ENCODE measurements at places on chromosomes 3 and 15.

DNA sequence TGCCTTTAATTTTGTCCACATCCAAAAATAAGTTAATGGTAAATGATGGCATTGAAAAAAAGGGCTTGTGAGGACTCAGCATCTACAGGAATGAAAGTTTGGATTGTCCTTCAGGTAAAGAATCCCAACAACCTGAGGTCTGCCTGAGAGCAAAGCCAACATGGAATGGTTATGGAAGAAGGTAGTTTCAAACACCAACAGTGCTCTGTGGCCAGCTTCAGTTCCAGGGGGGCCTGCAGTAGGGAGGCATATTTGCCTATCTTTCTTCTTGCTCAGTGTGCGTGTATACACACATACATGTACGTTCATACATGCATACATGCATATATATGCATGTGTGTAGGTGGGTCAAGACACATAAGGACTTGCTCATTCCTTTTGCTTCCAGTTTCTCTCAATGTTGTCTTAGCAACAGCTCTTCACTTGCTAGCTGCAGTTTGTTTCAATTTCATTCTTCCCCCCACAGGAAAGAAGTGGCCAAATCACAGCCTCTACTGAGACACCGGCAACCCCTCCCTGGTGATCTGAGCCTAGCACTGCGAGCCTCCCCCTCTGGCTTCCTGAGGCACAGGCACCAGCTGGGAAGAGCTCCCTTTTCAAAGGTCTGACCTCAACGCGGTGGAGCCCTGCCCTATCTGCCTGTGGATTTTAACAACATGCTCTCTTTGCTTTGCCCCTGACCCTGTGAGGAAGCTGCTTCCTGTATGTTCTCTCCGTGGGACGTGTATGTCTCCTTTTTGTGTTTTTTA, 146.2 kb downstream of the KLF13 start:
- DNase-seq: peak; percentile 34

- no peak for DNase-seq
These were observed 7.5 kb upstream of the IL5RA start for GRCh38 chr3:3117651-3118050.

- DNase-seq: no peak
These were observed 357.1 kb upstream of the CFAP20DC start for GRCh38 chr3:59406943-59407342.

DNA sequence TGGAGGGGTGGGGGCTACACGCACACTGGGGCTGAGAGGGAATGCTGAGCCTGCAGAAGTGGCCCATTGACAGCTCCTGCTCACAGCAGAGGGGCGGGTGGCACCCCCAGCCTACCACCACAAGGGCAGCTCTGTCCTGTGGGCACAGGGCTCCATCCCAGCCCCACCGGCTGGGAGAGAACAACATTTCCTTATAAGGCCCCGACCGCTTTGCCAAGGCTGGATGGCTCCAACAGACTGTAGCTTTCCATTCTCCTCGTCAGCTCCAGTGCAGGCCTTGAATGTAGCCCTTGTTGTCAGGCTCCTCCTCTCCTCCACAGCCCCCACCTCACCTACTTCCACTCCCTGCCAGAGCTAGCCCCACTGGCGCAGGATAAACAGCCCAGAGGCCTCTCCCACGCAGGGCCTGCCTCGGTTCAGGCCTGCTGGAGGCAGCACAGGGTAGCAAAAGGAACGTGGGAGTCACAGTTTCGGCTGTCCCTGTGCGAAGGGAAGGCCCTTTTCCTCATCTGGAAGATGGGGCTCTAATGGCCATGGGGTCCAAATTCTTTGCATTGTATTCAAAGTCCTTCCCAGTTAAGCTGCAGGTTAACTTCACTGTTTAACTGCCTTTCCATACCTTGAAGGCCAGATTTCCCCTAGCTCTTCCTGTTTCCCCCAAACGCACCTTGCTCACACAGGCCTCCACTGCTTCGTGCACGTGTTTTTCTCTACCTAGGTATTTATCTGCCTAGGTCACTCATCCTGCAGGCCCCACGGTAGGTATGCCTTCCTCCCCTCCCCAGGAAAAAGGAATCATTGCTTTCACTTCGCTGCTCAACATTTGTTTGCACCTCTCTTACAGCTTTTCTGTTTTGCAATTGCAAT, 101.6 kb upstream of the LPP start:
- peak; percentile 100 for DNase-seq

DNA sequence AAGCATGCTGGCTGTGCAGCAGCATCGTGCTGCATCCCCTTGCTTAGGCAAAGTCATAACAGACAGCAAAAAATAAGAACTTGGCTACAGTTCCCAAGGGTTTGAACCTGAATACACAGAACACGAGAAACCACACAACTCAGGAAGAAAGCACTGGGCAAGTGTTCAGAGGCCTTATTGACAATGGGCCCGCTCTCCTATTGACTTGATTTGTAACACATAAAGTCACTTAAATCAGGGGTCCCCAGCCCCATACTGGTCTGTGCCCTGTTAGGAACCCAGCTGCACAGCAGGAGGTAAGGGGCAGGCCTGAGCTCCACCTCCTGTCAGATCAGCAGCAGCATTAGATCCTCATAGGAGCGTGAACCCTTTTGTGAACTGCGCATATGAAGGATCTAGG, 145.1 kb downstream of the LSAMP start:
- DNase-seq: no peak

DNA sequence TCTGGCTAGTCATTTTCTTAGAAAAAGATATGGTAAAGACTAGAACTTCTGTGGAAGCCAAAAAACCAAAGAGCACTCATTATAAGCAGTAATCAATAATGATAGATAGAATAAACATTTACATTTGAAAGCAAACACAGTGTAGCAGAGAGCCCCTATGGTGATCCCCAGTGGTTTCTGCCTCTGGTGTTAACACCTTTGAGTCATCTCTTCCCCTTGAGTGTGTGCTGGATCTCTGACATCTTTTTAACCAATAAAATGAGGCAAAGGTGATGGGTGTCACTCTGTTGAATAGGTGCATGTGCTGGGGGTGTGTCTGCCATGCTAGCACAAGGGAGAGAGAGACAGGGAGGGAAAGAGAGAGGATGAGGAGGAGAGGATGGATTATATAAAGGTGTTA, 121.6 kb downstream of the TFG start:
- DNase-seq: no peak

DNA sequence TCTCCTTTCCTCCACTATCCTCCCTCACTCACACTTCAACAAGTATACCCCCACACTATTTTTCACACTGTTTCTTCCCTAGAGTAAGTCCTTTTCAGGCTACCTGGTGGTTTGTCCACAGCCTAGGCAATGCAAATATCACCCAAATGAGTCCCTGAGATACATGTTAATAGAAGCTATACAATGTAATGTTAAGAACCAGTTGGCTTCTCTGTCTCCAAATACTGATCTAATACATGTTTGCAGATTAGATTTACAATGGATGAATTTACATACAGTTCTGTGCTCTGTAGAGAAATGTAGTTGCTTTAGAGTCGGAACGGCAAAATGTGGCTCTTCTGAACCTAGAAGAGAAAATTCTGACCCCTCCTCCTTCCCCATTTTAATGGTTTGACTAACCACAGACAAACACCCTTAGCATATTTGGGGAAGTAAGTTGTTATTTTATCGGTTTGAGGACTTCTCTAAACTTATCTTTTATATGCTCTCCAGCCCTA, 63.6 kb upstream of the MBNL1 start:
- peak; percentile 34 for DNase-seq

GRCh38 chr3:184352897-184353545, 8.4 kb downstream of the CLCN2 start:
- DNase-seq: no peak

DNA sequence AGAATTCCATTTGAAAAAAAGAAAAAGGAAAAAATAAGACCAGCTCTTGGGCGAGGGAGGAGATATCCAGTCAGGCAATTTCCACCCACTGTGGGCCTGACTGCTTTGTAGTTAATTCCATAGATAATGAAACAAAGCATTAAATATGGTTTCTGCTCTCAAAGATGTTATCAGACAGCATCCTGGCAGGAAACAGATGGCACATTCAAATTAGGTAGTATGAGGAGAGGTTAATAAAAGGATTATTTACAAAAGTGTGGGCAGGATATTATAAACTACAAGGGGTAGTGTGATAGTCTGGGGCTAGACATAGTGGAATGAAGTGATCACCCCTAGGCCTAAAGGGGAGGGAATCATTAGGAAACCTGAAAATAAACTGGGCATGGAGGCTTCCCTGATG, 193.2 kb downstream of the CLSTN2 start:
- DNase-seq: no peak

GRCh38 chr3:15161133-15161532, 44.9 kb upstream of the CAPN7 start:
- DNase-seq: no peak

DNA sequence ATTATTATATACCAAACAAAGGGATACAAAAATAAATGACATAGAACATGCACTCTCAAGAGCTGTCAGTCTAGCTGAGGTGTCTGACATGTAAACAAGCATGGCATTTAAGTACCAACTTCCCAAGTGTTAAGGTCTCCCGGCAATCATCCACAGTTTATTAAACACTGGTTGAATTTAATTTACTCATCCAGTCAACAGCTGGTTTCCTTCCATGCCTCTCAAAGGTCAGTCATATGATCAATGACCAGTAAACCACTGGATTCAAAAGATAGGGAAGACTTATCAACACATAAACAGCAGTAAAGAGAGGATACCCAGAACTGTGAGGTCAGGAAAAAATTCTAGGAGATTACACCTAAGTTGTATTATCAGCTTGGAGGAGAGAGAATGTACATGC, 80.4 kb downstream of the ADAM10 start:
- DNase-seq: no peak

- DNase-seq: peak; percentile 23
These were observed 44.0 kb downstream of the EDEM1 start for GRCh38 chr3:5231487-5231886.

DNA sequence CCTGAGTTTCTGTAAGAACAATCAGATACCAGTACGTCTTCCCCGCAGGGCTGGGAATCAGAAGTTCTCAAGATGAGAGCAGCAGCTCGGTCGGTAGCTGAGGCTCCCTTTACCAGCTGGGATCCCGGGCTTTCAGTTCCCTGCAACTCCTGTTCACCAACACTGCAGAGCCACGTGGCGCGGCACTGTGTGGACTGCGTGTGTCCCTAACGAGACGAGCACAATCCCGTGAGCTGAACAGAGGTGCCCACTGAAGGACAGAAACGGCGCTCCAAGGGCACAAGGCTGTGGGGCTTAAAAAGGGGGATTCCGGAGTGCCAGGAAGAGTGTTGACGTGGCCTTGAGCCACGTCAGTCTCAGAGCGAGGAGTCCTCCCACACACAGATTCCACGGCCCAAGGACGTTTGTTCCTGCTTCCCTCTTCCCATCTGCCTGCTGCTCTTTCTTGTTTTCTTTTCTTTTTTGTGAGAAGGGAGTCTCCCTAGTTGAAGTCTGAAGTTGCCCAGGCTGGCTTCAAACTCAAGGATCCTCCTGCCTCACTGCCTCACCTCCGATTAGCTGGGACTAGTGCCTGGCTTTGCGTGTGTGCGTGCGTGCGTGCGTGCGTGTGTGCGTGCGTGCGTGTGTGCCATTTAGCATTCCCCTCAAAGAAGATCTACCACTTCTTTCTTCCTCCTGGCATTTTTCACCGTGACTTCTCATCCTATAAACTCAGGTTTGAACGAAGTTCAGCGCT, 37.1 kb upstream of the RPL35A start:
- peak; percentile 20 for DNase-seq

DNA sequence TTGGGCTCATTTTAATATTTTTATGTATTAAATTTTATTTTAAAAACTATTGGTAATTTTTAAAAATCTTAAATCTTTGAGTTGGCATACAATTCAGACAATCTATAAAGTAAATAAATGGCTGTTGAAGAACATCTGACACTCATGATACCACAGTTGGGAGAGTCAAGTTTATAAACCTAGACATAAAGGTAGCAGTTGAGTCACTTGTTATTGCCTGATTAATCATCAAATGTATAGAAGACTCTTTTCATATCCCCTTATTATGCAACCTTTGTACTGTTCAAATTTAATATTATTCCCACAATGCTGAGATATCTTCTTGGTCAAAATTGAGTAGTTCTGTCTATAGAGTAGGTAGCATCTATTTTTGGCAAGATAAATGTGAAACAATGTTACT, 19.6 kb downstream of the PAQR9 start:
- no peak for DNase-seq

- DNase-seq: no peak
These were observed 36.6 kb downstream of the AMOTL2 start for GRCh38 chr3:134337511-134338200.

DNA sequence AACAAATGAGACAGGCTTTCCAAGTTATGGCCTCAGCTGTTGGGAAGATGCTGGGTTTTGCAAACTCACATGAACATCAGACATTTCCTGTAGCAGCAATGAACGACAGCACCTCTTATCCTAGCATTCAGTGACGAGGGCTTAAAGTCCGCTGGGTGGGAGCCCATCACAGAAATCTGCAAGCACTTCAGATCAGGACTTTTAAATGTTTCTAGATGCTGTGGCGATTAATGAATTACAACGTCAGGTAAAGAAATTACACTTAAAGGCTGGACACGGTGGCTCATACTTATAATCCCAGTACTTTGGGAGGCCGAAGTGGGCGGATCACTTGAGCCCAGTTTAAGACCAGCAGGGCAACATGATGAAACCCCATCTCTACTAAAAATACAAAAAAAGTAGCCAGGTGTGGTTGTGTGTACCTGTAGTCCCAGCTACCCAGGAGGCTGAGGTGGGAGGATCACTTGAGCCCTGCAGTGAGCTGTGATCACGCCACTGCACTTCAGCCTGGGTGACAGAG, 3.9 kb downstream of the AEN start:
- DNase-seq: no peak

DNA sequence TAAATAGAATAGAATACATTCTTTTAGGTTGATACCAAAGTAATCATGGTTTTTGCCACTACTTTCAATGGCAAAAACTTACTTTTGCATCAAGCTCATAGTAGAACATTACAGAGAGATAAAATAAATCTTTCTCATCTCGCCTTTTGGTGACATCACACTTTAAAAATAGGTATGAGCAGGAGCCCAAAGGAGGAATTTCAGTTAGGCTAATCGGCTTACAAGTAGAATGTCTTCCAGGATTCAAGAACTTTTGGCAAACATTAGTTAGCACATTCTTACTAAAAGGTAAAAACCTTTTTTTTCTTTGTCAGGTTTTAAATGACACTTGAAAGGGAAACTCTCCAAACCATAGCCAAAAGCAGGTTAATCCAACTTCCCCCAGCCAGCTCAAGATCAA, 59.7 kb upstream of the CMSS1 start:
- DNase-seq: no peak

- no peak for DNase-seq
These were observed 32.5 kb downstream of the CHST2 start for GRCh38 chr3:143152043-143152442.

DNA sequence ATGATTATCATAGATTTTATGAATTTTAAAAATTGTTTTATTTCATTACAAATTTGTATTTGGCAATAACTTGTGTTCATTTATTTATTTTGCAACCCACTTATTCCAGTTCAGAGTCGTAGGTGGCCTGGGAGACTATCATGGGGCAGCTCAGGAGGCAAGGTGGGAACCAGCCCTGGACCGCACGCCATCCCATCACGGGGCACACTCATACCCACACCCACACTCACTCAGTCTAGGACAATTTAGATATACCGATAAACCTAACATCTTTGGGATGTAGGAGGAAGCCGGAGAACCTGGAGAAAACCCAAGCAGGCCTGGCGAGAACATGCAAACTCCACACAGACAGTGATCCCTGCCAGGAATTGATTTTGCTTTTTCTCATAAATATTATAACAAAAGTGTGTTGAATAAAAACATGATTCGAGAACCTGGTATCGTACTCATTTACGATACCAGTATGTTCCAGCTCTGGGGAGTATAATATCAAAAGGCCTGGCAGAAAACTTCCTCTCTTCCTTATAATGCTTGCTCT, 205.3 kb downstream of the NFKBIZ start:
- no peak for DNase-seq

All from Ammon's horn (tissue), 1 donor.